ENCODE measurements at places on chromosomes 3 and 15.

DNA sequence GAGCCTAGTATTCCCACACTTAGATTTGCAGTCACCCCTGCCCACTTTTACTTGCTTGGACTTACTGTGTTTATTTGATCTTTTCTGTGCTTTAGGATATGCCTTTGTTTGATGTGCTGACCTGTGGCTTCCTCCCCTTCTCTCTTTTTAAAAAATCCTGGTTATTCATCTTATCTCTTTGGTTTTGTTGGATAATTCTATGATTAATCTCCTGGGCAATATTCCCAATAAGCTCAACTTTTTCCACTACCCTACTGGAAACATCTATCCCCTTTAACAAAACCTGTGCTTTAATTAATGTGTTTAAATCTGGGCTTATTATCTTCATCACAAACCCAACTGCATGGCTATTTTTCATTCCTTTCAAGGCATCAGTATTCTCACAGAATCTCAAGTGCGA lies 476.0 kb upstream of the TGFBR2 start:
- DNase-seq = no peak

DNA sequence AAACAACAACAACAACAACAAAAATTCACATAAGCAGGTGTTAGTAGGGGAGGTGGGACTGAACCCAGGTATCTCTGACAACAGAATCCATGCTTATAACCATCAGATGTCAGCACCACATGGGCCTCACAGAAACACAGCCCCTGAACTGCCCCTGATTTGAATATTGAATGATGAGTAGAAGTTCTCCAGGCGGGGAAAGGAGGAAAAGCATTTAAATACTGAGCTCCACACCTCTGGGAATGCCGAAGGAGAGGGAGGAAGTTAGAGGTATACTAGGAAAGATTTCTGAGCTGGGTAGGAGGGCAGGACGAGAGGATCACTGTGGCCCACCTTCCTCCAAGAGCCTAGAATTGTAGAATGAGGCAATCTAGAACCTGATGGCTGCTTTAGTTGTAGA lies 31.9 kb upstream of the EIF4A2 start:
- no peak for DNase-seq

DNA sequence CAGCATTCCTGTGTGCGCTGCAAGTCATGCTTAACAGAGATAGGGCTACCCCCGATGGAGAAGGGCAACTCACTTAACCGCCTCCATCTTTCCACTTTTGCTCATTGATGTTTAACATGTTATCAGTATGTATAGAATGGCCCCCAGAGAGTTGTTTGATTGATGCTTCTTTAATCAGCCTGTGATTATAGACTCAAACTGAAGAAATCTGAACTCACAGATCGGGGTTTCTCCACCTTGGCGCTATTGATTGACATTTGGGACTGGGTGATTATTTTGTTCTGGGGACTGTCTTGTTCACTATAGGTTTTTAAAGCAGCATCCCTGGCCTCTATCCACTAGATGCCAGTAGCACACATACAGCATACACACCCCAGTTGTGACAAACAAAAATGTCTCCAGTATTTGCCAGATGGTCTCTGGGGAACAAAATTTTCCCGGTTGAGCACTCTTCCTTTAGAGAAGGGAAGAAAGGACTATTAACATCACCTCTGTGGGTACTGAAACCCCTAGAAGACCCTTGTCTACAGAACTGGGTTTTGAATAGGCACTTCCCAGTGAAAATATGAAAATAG lies 54.4 kb downstream of the LARS2 start:
- no peak for DNase-seq

DNA sequence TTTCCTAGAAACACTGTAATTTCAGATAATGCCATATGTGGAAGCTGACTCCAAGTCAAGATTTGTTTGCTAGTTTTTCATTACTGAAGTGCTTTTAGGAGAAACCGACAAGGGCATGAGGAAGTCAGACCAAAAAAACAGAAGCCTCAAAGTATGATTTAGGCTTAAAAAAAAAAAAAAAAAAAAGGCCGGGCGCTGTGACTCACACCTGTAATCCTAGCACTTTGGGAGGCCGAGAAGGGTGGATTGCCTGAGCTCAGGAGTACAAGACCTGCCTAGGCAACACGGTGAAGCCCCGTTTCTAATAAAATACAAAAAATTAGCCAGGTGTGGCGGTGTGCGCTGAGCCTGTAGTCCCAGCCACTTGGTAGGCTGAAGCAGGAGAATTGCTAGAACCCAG lies 11.6 kb downstream of the RPL15 start:
- DNase-seq = no peak

GRCh38 chr15:61892140-61892539 lies 168.1 kb downstream of the VPS13C start:
- DNase-seq = no peak

DNA sequence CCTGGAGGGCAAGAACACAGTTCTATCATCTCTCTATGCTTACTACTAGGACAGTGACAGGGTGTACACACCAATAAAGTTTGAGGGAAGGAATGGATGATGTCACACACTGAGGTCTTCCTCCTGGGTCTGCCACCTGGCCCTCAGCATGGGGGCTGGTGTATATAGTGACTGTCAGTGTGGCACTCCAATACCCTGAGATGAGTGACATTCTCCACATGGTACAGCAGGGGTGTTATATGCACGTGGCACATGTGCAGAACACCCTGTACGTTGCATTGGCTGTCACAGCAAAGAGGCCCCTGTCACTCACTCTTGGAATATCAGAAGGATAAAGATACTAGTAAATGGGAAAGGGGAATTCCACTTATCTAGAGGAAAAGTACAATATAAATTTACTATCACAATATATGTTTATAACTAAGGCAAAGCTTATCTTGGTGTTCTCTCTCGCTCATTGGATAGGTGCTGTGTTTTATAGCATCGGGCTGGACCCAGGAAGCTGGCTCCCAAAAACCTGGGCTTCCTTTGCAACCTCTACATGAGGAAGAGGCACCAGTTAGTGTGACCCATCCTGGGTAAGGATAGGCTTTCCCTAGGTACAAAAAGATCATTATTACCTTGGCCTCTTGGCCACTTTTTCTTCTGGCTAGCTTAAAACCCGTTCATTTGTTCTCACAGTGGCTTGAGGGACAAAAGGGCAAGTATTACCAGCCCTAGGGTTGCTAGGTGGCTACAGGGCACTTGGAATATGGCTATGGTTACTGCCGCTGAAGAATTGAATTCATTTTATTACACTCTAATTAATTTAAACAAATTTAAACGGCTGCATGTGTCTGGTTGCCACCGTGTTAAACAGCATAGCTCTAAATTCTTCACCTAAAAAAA lies 54.8 kb upstream of the HES1 start:
- DNase-seq = no peak

DNA sequence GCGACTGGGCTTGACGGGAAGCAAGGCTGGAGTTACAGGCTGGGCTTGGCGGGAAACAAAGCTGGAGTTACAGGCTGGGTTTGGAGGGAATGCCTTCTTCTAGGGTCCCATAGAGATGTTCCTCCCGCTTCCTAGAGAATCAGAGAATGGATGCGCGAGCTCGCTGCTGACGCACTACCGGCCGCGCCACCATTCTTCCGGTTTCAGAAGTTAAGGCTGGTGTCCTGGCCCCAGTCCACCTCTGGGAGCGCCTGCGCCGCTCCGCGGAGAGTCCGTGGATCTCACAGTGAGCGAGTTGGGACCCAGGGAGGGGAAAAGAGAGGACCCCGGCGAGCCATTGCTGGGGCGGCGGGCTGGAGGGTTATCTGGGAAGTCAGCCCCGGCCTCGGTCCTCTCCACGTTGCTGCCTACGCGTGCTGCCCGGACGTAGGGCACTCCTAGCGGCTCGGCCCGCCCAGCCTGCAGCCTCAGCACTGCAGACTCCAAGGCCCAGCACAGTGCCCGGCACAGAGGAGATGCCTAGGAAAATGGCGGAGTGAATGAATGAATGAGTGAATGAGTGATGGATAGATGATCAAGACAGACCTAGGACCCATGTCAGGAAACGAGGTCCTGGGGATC lies at the start of gene ZNF502:
TSS of gene ZNF502 (plus strand) at position 206 of the 621 bp plus-strand sequence. CDS start 7,602 bp downstream, outside the sequence.
- peak; percentile 90 for DNase-seq

GRCh38 chr3:121126033-121126706 lies 218.2 kb downstream of the STXBP5L start:
- DNase-seq = no peak

DNA sequence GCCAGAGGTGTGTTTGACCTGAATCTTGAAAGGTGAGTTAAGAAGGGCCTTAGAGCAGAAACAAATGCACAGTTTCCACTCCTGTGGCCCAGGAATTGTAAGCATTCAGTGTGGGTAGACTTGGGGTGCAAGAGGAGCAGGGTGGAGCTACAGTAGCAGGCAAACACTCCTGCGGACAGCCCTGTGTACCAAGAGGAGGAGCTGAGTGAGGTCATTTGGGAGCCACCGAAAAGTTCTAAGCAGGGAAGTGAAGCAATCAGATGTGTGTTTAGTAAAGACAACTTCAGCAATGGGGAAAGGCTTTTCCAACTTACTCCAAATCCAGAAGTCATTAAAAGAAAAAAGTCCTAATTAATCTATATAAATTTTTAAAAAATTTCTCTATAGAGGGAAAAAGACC lies 99.3 kb downstream of the ARHGEF26 start:
- DNase-seq = no peak

DNA sequence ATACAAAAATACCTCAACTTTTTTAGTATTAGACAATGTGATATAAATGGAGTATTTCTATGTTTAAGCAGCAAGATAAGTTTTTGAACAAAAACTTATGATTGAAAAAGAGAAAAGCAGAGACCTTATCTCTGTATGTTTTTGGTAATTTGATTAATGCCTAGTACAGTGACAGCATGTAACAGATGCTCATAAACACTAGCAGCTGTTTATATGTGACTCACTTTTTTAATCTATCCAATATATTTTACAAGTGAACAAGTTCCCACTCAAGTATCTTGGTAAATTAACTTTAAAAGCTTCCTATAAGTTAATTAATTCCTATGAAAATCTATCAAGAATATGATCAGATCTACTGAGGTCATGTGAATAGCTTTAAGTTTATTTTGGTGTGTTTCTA lies 55.1 kb downstream of the NGLY1 start:
- DNase-seq = no peak

DNA sequence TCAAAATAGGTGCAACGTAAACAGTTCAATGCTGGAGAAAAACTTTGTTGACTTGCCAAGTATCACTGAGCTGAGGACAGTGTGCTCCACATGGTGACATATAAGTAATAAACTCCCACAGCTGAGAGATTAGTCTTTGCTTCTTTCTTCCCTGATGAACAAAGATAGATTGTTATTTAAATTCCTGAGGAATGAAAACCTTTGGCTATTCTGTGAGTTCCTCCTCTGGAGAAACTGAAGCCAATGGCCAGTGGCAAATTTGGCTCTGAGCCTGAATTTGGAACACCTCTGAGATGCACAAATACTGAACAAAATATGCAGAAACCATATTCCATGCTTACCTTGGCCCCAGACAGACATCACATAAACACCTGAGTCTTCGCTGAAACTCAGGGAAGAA lies 63.3 kb downstream of the RPL22L1 start:
- no peak for DNase-seq

DNA sequence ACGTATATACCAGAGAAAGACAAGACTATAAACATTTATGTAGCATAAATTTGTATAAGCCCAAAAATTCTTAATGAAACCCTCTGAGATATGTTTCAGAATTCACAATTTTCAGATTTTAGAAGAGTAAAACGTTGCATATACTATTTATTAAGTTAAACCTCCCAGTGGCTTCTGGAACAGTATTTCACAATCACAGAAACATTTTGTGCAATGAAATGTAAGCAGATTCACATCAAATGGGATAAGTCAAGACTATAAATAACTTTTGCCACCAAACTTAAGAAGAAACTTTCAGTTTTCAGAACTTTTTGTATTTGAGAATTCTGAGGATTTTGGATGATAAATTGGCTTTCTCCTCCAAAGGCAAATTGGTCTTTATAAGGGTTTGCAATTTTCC lies 9.2 kb downstream of the SLTM start:
- peak; percentile 82 for DNase-seq

DNA sequence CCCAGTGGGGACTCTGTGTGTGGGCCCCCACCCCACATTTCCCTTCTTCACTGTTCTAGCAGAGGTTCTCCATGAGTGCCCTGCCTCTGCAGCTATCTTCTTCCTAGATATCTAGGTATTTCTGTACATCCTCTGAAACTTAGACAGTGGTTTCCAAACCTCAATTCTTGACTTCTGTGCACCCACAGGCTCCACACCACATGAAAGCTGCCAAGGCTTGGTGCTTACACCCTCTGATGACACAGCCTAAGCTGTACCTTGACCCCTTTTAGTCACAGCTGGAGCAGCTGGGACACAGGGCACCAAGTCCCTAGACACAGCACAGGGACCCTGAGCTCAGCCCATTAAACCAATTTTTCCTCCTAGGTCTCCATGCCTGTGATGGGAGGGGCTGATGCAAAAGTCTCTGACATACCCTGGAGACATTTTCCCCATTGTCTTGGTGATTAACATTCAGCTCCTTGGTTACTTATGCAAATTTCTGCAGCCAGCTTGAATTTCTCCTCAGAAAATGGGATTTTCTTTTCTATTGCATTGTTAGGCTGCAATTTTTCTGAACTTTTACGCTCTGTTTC lies 304.5 kb downstream of the OTOL1 start:
- no peak for DNase-seq

DNA sequence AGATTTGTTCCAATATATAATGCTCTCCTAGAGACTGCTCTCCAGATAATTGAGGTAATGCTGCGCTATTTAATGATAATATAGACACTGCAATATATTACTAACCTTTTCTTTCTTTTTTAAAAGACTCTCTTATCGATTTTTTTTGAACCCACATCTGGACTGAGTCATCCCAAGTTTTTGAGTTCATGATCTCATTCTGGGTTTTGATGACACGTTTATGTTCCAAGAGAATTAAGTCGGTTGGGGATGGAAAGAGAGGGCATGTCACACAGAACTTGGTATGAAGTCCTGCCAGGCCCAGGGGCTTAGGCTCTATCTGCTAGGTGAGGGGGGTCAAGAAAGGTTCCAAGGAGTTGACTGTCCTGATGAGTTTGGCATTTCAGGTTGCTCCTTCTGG lies 431.1 kb downstream of the MFSD1 start:
- DNase-seq = no peak

- peak; percentile 19 for DNase-seq
Measured at GRCh38 chr3:3189102-3189727, 9.7 kb upstream of the CRBN start.

GRCh38 chr15:85094685-85095084 lies 113.0 kb downstream of the PDE8A start:
- peak; percentile 29 for DNase-seq

GRCh38 chr15:74983725-74984231 lies 11.6 kb upstream of the SCAMP5 start:
- DNase-seq = no peak

DNA sequence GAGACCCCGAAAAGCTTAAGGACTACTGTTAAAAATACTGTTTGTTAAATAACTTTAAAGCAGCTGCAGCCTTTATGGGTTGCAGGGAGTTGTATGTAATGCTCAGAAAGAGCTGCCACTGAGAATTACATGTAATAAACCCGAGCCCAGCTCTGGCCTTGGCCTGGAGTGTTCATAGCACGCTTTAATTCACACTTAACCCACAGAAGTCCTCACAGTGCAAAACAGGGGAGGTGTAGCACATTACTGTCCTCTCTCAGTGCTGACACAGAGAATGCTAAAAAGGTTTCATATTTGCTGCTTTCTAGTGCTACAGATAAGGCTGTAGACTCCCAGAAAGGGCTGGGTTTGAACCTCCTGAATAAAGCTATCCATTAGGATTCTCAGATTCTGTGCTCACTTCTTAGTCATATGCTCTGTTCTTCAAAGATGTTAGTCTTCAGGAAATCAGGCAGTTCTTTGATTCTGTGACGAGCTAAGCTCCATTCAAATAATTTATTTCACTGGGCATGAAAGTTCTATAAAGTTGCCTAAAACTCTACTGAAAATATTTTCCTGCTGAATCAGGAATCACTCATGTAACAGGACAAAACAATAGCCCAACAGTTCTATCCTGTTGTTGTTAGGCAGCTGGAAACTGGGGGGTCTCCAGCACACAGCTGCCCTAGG lies 108.0 kb downstream of the SENP2 start:
- DNase-seq = no peak

Measured in adipocyte (in vitro differentiated cells).